ENCODE measurements at places on chromosomes 5 and 9. TPM values are rescaled to one million over a fixed set of nuclear protein-coding genes. Genes with fewer than 3 reads are reported as not detected.

Gene GAPVD1
- total RNA-seq, result 27.5 TPM

Gene CACNA1B
- total RNA-seq, result 0.18 TPM

DNA sequence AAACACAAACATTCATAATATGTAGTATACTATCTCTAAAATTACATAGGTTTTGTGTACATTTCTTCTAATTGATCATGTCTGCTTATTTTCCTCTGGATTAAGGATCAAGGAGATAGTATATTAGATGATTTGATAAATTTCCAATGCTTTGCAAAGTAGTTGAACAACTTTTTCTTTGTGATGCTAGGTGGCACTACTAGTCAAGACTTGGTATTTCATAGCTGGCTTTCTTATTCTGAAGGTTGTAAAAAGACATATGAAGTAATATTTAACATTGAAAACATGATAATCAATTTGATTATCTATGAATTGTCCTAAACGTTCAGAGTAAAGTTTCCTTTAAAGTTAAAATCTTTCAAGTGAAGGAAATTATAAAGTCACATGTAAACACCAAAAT is 106.1 kb upstream of the FGF10 start:
- DNase-seq, result no peak

DNA sequence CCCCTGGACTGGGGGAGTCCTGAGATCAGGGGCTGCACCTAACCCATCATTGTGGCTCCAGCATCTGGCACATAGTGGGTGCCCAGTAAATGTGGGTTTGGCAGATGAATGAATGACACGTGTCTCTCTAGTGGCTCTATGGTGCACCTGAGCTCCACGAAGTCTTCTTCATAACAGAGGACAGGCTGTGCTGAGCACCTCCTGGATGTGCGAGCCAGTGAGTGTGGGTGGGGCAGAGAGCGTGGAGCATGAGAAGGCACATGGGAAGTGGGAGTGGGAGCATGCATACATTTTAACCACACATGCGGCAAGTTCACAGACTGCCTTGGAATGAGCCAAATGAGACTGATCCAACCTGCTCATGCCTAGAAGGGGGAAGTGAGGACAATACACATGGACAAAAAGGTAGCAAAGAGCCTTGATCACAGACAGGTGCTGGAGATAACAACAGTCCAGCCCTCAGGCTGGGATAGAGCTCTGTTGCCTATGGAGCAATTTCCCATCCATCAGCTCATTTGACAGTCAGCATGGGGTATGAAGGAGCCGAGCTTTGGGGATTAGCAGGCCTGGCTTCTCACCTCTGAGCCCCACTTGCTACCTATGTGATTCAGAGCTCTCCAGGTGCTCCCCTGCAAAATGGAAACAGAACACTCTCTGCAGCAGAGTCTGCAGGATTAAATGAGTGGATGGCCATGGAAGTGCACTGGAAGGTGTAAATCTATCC is 76.2 kb upstream of the TBC1D2 start:
- DNase-seq, result no peak

GRCh38 chr5:116557669-116558271 is 16.9 kb downstream of the SEMA6A start:
- no peak for DNase-seq

Gene KLF4
- 24.0 TPM for total RNA-seq

- DNase-seq, result peak; percentile 61
These were observed 258.5 kb downstream of the BNC2 start for GRCh38 chr9:16611983-16612382.

DNA sequence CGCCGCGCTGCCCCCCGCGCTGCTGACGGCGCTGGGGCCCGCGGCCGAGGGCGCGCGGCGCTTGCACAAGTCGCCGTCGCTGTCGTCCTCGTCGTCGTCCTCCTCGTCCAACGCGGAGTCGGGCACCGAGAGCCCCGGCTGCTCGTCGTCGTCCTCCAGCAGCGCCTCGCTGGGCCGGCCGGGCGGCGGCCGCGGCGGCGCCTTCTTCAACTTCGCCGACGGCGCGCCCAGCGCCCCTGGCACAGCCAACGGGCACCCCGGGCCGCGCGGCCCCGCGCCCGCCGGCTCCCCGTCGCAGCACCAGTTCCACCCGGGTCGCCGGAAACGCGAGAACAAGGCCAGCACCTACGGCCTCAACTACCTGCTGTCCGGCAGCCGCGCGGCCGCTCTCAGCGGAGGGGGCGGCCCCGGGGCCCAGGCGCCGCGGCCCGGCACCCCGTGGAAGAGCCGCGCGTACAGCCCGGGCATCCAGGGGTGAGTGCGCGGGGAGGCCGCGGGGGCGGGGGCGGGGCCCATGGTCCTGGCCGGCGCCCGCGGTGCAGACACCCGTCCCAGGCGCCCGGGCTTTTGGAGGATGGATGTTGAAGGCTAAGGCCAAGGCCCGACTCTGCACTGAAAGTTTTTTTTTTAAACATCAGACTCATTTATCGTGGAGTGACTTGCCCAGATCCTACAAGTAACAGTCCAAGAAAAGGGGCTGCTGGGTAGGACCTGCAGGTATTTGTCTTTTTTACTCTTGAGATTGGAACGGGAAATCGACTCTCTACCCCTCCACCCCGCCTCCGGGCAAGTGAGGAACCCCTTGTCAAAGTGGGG is 1.2 kb downstream of the TENT4A start:
- DNase-seq, result peak; percentile 48

DNA sequence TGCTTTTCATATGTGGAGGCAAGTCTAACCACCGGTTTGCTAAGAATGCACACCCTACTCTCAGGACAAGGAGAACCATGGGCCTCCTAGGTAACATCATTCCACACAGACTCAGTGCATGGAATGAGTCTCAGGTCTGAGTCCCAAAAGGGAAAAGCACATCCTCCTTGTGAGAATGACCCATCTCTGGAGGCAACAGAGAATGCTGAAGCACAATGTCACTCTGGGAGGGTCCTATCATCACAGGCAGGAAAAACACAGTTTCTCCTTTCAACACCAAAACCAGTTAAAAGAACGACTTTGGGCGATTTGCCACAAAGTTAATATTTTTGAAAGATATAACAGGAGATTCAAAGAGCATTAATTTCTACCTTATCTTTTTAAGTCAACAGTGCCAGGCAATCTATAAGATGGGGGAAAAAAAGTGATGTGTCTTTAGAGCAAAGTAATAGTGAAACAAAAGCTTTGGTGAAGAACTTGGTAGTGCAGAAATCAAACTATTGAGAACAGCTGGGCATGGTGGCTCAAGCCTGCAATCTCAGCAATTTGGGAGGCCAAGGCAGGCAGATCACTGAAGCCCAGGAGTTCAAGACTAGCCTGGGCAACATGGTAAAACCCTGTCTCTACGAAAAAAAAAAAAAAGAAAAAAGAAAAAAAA is 97.3 kb downstream of the OXCT1 start:
- DNase-seq, result no peak

Gene PAEP
- total RNA-seq, result not detected

DNA sequence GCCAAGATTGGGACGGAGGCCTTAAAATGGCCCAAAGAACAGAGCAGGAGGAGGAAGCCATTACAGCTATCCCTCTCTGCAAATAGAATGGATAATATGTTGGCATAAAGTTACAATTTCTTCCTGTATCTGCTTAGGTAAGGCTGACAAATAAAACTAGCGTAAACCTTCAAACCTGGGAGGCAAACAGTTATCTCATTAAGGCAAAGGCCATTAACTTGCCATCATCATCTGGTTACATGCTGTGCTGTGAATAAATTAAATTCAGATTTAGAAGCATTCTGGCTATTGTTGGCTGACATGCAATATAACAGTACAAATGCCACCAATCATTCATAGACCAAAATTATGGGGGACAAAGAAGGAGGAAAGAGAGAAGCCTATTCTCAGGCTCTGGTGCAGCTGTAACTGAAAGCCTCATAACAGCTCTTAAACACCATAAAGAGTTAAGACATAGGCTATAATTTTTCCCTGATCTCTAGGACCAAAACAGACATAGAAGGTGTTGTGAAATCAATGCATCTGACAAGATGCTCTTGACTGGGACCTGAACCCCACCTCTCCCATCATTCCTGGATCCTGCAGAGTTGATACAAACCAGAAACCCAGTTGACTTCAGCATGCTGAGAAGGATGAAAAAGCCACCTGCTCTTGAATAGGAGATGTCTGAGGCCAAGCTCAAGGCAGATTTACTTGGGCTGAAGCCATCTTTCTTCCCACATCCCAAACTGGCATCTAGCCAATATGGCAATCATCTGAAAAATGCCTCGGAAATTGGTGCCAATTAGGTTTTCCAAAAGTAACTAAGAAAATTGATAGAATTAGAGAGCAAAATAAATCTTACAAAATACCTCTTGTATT is 62.5 kb downstream of the PLCXD3 start:
- DNase-seq, result no peak

- DNase-seq, result no peak
These were observed 23.7 kb downstream of the FPGS start for GRCh38 chr9:127826253-127826913.

Gene MTMR12
- 12.9 TPM for total RNA-seq

DNA sequence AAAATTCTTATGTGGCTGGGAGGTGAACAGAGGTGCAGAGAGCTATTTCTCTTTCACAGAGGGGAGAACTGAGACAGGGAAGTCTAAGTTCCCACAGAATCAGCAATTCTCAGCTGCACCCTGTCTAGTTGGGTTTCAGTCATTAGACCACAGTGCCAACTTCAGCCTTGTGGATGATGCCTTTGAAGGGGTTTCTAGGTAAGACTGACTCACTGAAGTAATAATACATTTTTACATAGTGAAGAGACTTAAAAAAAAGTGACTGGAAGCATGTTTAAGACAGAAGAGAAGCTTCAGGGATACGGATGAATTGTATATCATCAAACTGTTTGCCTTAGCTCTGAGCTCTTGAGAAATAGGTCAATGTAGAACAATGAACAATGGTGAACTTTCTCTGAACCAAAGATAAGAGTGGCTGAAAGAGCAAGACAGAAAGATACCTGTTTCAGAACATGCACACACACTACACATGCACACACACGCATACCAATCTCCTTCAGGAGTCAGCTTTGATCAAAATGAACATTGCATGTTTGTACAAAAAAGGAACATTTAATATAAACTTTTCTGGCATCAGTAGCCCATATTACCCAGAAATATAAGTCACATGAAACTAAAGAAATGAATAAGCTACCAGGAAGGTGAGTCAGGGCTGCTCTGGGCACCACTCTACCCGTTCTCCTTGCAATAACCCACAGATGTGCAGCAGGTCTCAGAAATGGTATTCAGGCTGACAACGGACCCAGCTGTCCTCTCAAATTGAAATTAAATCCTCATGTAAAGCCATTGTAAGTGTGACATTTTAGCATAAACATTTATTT is 12.6 kb upstream of the FYB1 start:
- DNase-seq, result no peak

DNA sequence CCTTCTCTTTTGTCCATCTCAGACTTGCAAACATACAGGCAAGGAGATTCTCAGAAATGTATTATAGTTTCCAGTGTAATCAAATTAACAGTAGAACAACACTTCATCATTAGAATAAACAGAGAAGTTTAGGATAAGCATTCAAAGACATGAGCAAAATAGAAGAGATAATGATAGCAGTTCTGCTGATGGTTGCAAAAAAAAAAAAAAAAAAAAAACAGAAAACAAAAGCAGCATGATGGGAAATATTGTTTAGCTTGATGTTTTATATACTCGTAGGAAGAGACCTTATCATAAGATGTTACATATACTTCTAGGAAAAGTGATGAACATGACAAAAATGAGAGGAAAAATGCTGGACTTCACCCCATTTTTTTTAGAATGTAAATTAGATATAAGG is 1356.2 kb downstream of the MAT2B start:
- no peak for DNase-seq

DNA sequence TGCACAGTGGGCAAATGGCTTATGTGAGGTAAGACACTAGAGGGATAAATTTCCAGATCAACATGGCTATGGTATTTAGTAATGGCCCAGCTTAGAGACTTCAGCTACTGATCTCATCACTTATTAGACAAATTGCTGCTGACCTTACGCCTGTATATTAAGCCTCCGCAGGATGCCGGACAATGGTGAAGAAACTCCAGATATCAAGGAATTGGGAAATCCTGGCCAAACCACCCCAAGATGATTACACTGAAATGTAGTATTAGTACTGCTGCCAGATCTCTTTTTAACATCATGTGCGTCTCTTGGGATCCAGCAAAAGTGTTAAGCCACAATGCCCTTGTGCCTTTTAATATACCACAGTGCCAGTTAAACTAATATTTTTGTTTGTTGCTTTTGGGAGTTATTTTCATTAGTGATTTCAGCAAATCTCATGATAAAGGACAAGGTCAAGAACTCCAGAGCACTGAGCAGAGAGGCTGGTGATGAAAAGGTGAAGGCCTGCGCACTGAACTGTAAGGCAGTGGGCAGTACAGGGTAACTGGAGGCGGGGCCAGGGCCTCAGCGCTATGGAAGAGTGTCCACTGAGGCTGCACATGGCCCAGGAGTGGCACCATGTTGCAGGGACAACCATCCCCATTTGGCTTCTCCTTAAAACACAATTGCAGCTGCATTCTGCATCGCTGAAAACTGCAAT is 32.5 kb downstream of the TSTD2 start:
- DNase-seq, result no peak

DNA sequence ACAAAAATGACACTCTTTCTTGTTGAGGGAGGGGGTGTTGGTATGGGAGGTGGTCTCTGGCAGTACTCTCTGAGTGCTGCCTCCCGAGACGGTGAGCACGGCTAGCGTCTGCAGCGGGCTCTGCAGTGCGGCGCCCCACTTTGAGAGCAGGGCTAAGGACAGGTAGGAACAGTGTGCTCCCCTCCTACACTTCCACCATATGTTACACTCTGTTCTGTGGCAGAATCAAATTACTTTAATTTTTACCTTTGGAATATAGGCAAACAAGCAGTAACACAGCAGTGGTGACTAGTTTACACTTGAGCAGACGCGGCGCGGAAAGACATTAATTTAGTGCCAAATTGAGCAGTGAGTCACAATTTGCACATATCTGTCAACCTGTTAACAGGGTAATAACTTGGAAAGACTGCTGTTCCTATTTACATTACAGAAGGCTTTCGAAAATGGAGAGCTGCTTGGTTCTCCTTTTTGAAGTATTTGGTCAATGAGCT is 136.3 kb downstream of the MED27 start:
- no peak for DNase-seq

DNA sequence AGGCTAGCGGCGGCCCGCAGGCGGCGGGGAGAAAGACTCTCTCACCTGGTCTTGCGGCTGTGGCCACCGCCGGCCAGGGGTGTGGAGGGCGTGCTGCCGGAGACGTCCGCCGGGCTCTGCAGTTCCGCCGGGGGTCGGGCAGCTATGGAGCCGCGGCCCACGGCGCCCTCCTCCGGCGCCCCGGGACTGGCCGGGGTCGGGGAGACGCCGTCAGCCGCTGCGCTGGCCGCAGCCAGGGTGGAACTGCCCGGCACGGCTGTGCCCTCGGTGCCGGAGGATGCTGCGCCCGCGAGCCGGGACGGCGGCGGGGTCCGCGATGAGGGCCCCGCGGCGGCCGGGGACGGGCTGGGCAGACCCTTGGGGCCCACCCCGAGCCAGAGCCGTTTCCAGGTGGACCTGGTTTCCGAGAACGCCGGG is 253 bp downstream of the SLC12A2 start:
- DNase-seq, result no peak

- no peak for DNase-seq
These were observed 90.1 kb downstream of the ADAMTS6 start for GRCh38 chr5:65391591-65391990.
